ENCODE measurements at places on chromosomes 12 and 14.

GRCh38 chr14:52545584-52546317 is 6.6 kb downstream of the TXNDC16 start:
- DNase-seq: no peak

DNA sequence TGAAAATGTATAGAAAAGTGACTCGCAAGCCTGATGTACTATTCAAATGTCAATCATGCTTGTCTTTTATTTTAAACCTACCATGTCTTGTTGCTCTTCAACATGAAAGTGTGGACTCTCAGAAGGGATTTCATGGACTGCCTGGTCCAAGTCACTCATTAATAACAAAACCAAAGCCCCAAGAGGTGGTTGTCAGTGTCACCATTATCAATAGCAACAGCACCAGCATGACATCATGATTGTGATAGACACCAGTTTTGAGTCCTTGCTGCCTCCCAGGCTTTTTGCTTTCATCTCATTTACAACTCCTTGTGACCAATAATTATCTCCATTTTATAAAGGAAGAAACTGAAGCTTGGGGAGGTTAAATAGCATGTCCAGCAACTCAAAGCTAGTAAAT is 112.0 kb upstream of the TMPO start:
- no peak for DNase-seq

DNA sequence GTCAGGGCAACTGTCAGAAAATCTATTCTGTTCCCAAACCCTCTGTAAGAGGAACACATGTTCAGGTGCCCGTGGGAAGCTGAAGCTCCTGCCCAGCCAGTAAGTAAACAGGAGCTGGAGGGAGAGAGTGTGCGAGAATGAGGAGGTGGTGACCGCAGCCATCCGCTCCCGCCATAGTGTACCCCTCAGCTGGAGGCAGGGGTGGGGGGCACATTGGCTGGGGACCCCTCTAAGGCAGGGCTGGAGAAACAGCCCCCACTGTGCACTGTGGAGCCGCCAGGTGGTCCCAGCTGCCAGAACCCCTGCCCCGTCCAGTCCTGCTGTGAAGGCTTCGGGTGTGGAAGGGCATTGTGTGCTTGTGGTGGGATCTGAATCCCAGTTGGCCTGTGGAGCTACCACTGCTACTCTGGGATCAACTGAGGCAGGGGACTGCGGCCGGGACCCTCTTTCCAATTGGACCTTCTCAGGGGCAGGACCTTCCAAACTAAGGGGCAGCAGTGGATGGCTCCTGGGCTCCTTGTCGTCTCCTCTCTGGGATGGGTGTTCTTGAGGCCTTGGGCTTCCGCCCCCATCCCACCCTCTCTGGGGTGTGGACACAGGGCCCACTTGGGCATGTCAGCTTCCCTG is 59.6 kb downstream of the TSPAN9 start:
- DNase-seq: no peak

DNA sequence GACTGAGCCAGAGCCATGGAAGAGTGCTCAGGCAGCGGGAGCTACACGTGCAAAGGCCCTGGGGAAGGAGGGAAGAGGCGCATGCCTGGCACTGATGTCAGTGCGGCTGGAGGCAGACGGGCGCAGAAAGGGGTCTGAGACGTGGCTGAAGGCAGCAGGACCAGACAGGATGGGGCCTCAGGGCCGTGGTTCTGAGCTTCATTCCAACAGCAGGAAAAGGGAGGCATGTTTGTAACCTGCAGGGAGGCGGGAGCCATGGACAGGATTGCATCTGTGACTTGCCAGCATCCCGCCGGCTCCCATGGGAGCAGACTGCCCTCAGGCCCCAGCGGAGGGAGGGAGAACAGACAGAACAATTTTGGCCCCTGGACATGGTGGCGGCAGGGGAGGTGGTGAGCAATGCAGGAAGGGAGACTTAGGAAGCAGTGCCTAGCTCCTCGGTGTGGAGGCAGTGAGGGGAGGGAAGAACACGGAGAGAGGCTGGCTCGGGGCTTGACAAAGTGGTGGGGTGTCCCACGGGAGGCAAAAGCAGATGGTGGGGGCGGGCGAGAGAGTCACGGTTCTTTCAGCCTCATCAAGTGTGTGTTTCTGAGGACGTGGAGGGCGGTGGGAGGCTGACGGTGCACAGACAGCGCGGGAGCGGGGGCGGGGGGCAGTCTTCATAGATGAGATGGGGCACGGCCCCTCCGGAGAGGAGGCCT is 33.3 kb upstream of the INF2 start:
- DNase-seq: no peak

GRCh38 chr12:128853600-128854197 is 421 bp downstream of the GLT1D1 start:
- DNase-seq: no peak

- no peak for DNase-seq
These were observed 116.6 kb downstream of the ERC1 start for GRCh38 chr12:1107669-1108068.

- peak; percentile 69 for DNase-seq
These were observed 1.1 kb downstream of the POLR3B start for GRCh38 chr12:106358396-106359241.

GRCh38 chr14:74038020-74038859 is 19.1 kb downstream of the BBOF1 start:
- peak; percentile 61 for DNase-seq

- no peak for DNase-seq
These were observed 25.0 kb downstream of the PRICKLE1 start for GRCh38 chr12:42564556-42564955.
